ENCODE measurements at places on chromosomes 7 and 10.

GRCh38 chr7:16638282-16639280, 7.0 kb downstream of the ANKMY2 start:
- no peak for DNase-seq

- no peak for DNase-seq
Observed at GRCh38 chr10:128046953-128047290, 79.3 kb downstream of the MKI67 start.

DNA sequence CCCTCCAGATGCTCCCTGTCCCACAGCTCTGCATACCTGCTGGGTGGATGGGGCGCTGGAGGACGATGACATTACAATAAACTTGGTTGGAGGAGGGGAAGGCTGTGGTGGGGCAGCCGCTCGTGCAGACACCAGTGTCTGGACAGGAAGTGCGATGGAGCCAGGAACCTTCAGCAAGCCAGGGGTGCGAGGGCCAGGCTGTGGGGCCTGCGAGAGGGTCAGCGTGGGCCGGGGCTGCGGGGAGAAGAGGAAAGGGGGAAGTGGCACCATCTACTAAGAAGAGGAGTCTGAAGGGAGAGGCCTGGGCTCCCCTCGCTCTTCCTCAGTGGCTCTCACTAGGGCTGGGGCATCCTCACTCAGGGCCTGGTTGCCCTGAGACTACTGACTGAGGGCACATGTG, 6.4 kb downstream of the AP4M1 start:
- DNase-seq, result no peak

DNA sequence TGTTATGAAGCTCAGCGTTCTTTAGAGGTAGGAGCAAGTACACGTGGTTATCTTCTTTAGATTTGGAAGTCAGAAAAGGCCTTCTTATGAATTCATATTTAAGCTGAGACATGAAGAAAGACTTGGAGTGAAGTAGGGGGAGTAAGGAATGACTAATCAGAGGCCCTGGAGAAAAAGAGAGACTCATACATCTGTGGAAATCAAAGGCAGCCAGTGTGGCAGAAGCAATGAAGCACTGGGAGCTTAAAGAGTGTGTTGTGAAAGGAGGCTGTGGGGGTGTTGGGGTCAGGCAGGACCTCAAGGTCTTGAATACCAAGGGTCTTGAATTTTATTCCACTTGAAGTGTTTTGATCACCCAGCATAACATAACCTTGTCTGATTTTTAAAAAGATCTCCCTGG, 35.7 kb upstream of the FGL2 start:
- no peak for DNase-seq

- no peak for DNase-seq
Observed at GRCh38 chr7:23964715-23965114, 254.7 kb downstream of the STK31 start.

- no peak for DNase-seq
Observed at GRCh38 chr10:110762109-110762848, 109.4 kb upstream of the PDCD4 start.

- DNase-seq, result no peak
Observed at GRCh38 chr10:86598151-86598550, 56.2 kb upstream of the OPN4 start.

- DNase-seq, result no peak
Observed at GRCh38 chr10:88108115-88108610, 244.7 kb downstream of the PTEN start.

DNA sequence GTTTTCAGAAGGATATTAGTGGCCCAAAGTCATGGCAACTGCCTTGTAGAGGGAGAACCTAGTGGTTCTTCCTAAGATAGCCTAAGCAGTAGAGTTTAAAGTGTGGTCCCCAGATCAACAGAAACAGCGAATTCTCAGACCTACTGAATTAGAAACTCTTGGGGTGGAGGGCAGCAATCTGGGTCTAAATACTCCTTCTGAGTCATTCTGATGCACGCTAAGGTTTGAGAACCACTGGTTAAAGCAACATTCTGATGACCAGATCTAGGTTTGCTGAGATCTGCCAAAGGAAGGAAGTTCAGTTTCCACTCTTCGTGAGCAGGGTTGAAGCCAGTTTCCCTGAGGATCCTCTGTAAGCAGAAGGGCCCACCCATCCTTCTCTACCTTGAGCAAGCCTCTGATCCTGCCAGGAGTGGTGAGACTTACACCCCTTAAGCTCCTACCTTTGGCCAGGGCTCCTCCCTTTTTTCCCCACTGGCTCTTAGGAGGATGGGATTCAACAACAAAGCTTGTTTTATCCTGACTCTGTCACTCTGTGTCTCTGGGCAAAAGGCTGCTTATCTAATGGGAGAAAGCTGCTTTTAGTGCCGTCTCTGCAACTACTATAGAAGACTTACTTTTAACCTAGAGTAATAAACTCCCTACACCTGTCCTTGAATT, 26.8 kb upstream of the TRUB1 start:
- DNase-seq, result no peak

GRCh38 chr7:6161463-6162330, 110.7 kb downstream of the CYTH3 start:
- DNase-seq, result no peak

DNA sequence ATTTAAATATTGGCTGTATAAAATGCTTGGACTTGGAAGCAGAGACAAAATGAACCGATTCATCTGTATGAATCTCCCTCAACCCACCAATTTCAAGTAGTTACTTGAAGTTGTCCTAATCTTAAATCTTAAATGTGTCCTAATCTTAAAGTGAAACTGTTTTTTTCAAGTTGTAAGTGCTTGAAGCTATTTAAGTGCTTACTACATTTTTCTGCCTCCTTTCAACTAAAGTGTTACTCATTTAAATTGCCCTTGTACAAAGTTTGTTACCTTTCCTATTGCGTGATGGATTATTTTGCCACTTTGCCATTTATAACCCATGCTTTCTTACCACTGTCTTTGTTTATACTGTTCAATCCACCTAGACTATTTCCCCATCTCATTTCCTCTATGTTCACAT, 2.8 kb downstream of the BCAP29 start:
- DNase-seq, result no peak

DNA sequence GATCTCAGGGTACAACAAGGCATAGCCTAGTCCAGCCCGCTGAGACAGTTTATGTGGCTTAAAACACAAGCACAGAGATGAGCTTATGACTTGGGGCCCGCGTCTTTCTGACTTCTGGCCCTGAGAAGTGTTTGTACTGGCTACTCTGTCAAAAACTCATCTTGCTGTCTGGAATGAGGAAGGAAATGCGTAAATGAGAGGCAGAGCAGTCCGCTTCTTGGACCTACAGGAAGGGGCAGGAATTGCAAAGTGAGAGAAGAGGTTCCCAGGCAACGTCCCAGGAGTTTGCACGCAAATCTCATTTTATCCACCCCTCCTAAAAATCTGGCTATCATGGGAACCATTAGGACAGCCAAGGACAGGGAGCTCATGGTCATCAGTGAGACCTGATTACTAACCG, 5.5 kb downstream of the ANXA11 start:
- DNase-seq, result no peak

DNA sequence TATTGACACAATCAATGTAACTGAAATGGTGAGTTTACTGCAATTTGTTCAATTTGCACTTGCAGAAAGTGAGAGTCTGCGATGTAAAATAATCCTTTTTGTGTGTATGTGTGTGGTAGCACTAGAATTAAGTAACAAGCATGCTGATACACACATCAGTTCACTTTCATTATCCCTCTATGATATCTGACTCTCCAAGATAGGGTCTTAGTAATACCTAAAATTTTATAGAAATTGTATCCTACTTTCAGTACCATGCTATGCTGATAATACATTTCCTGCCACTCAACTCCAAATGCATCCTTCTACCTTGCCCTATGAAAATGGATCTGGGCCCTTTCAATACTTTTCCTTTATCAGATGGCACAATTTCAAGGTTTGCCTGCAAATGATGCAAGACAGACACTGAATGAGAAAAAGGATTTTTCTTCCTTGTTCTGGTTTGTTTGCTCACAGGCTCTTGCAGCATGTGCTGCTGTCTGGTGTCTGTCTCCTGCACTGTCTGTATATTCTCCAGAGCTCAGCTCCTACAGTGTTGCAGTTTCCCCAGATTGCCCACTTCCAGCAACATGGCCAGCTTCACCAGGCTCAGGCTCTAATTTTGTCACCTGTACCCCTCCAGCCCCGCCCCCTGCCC, 297.9 kb upstream of the HGF start:
- no peak for DNase-seq

DNA sequence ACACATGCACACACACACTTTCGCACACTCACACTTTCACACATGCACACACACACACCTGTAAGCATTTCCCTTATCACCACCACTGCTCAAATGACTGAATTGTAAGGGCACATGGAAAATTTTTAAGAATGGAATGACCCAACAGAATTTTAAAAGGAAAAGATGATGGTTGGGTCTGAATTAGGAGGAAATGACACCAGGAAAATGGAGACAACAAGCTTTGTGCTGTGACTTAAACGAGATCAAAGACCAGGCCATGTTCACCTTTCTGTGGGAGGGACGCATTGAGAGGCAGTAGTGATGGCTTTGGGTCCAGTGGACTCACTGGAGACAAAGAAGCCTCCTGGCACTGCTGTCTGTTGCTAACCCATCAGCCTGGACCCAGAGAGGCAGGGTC, 16.7 kb upstream of the C10orf71 start:
- DNase-seq, result no peak

GRCh38 chr7:66088861-66089838, 13.5 kb downstream of the ASL start:
- no peak for DNase-seq

- no peak for DNase-seq
Observed at GRCh38 chr7:102934239-102934638, 21.4 kb downstream of the LRRC17 start.

GRCh38 chr7:140383954-140384713, 14.2 kb downstream of the SLC37A3 start:
- no peak for DNase-seq

DNA sequence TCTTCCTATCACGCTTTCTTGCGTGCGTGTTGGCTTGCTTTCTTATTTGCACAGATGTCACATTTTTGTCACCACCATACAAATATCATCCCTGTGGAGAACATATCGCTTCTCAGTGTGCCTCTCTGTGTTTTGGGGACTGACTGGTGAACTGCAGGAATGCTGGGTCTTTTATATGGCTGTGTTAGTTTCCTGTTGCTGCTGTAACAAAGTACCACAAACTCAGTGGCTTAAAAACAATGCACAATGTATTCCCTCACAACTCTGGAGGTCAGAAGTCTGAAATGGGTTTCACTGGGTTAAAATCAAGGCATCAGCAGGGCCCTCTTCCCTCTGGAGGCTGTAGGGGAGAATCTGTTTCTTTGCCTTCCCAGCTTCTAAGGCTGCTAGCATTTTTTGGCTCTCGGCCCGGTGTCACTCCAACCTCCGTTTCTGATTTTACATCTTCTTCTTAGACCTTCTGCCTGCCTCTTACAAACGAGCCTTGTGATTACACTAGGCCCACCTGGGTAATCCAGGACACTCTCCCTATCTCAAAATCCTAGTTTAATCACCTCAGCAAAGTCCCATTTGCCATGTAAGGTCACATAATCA, 82.0 kb downstream of the LRMDA start:
- DNase-seq, result no peak

GRCh38 chr7:30453921-30454320, 24.7 kb downstream of the NOD1 start:
- DNase-seq, result no peak

- no peak for DNase-seq
Observed at GRCh38 chr10:30270247-30270646, 78.8 kb downstream of the MTPAP start.

DNA sequence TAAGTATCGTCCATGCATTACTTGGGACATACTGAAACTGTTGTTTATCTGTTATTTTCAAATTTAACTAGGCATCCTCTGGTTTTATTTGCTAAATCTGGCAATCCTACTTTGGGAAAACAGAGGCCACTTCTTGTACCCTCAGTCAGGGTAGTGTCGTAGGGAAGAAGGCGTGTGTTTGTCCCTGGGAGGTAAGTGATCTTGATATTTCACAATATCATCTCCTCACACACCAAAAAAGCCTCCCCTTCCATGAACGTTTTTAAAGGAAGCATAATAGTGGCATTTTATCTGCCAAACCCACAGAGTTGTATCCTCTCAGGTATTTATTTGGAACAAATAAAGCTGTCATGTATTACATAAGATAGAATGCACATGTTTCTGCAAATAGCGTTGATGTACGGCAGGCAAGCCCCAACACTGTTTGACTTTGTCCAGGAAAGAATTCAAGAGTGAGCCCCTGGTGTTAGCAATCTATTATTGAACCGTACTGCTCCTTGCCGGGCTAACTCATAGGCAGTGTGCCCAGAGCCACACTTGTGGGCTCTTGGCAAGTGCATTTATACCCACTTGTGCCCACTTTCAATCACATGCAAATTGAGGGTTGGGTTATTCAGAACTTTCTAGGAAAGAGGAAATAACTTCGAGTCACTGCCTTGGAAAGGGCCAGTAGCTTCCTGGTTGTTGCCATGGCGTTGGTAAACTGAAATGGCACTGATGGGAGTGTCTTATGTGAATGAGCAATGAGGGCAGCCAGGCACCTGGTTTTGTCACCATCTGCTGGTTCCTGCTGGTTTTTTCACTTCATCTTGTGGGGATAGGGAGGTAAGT, 266.0 kb downstream of the USP6NL start:
- no peak for DNase-seq

Data from stimulated activated CD8-positive, alpha-beta memory T cell treated with anti-CD3 and anti-CD28 coated beads, Interleukin-4, amount 100 ng/mL, for 48 hours (primary cell).